Thymus (tissue), 14 donors: ENCODE measurements at places on chromosomes 12 and 14.

DNA sequence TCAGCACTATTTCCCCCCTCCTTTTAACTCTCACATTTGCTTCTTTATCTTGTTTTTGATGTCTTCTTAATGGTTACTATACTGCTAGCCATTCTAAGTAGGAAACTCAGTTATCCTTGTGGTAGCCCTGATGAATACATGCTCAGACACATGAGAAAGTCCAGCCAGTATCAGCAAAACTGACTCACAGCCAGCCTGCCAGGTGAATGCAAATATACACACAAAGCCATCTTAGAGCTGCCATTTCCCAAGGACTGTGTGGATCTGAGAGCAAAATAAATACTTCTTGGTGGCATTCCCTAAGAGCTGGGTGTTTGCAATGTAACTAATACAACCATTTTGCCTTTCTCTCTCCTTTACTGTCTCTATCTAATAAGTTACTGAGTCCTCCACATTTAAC, 455.2 kb downstream of the CCER1 start:
- no peak for DNase-seq

- DNase-seq = no peak
Observed at GRCh38 chr14:54695196-54695595, 128.3 kb downstream of the SAMD4A start.

- DNase-seq = no peak
Observed at GRCh38 chr12:96218989-96219678, 25.0 kb downstream of the ELK3 start.

DNA sequence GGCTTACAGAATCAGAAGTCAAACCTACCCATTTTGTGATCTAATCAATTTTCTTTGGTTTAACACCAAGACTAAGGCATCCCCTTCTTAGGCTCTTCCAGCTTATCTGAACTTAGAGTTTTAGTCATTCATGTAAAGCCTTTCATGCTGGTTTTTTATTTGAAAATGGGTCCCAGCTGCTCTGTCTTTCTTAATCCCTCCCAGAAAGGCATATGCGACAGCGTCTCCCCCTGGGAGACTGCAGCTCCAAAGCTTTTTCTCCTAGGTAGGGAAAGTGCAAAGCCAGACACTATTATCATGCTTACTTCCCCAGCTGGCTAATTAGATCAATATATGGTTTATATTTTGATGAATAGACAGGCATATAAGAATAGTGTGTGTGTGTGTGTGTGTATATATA, 96.6 kb upstream of the E2F7 start:
- no peak for DNase-seq
